CMK (cell line): ENCODE measurements at places on chromosomes 3 and 15.

- no peak for DNase-seq
Measured at GRCh38 chr3:16239780-16240179, 25.0 kb downstream of the DPH3 start.

DNA sequence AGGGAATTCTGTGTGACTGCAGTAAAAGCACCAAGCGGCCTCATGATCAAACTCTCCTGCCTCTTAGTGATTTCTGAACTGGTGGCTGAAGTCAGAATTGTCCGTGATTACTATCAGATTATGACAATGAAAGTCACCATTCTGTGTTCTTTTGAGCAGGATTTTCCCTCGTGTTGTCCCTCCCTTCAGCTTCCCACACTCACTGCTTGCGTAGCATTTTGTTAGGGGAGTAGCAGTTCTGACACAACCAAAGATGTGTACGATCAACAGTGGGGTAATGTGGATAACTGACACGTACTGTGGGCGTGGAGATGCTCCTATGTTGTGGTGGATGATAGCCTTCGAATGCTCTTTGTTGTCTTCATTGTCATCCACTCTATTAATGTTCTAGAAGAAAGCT lies 67.8 kb upstream of the ICE2 start:
- DNase-seq = no peak

GRCh38 chr3:38473229-38473628 lies 19.5 kb downstream of the ACVR2B start:
- DNase-seq = no peak

DNA sequence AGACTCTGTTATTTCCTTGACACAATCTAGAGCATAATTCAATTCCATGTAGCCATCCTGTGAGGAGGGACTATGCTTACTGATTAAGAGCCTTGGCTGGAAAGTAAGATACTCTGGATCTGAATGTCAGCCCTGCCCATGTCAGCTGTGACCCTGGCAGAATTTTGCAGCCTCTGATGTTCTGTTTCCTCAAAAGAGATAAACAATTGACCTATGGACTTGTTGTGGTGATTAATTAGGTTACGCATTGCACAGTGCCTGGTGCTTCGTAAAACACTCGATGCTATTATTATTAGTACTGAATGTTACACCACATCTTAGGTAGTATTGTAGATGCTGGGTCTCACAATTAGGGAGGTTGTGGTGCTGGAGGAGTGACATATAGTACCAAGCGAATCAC lies 161.3 kb upstream of the MEIS2 start:
- no peak for DNase-seq

DNA sequence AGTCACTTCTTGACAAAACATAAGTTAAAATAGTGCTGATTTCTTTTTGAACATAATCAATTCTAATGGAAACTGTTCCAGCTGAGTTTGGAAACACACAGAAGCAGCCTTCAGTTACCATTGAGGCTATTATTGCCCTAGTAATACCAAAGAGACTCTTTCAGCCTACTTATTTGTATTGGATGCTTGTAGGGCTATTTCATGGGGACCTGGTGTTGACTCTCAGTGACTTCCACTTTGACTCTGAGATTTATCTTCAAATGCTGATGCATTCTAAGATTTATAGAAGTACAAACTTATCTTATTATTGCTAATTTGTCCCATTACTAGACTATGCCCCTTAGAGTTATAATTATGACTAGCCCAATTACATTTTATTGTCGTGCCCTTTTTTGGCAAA lies 67.4 kb downstream of the CMSS1 start:
- no peak for DNase-seq

- no peak for DNase-seq
Measured at GRCh38 chr3:40404591-40405198, 17.7 kb downstream of the ENTPD3 start.

DNA sequence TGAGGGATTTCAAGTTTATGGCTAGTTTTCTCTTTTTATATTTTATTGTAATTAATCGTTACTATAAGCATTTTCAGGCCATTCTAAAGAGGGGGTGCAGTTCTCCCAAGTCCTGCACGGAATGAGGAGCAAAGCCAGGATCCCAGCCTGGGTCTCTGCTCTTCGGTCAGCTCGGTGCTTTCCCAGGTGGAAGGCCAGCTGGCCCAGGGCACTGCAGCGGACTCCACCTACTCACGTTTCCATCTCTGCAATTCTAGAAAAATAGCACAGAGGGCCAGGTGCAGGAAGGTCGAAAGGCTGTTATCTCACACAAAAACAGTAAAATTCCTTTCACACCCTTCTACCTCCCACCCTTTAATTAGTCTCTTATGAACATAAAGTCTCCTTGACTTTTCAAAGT lies 59.5 kb upstream of the HES1 start:
- DNase-seq = no peak
